Brain microvascular endothelial cell (primary cell): ENCODE measurements at places on chromosomes 16 and 17.

DNA sequence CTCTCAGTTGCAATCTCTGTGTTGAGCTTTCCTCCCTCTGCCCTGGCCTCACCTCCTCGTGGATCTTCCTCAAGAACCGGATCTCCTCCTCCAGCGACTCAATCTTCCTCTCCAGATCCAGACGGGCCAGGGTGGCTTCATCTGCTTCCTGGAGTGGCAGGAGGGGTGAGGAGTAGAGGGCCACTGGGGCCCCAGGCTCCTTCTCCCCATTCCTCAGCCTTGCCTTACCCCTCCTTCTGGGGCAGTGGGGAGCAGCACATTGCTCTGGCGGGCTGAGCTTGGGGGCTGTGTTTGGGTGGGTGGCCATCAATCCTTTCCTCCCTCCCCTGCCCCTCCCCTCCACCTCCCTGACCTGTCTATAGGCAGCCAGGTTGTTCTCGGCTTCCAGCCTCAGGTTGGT, 1.6 kb downstream of the GFAP start:
- no peak for DNase-seq

- no peak for DNase-seq
Observed at GRCh38 chr17:14580499-14580898, 279.6 kb downstream of the HS3ST3B1 start.

DNA sequence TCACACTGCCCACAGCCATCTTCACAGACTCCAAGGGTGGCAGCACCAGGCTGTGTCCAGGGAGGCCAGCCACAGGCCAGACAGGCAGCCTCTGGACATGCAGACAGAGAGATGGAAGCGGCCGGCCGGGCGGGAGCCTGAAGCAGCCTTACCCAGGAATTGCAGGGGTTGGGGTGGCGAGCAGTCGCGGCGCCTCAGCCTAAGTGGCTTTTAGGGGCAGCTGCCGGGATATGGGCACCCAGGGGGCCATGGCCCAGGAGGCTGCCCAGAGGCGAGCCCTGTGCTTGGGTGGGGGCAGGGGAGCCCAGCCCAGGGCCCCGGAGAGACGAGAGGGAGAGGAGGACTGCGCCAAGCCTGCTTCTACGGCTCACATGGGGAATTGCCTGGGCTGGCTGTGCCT, 1.5 kb upstream of the NHERF2 start:
- no peak for DNase-seq

DNA sequence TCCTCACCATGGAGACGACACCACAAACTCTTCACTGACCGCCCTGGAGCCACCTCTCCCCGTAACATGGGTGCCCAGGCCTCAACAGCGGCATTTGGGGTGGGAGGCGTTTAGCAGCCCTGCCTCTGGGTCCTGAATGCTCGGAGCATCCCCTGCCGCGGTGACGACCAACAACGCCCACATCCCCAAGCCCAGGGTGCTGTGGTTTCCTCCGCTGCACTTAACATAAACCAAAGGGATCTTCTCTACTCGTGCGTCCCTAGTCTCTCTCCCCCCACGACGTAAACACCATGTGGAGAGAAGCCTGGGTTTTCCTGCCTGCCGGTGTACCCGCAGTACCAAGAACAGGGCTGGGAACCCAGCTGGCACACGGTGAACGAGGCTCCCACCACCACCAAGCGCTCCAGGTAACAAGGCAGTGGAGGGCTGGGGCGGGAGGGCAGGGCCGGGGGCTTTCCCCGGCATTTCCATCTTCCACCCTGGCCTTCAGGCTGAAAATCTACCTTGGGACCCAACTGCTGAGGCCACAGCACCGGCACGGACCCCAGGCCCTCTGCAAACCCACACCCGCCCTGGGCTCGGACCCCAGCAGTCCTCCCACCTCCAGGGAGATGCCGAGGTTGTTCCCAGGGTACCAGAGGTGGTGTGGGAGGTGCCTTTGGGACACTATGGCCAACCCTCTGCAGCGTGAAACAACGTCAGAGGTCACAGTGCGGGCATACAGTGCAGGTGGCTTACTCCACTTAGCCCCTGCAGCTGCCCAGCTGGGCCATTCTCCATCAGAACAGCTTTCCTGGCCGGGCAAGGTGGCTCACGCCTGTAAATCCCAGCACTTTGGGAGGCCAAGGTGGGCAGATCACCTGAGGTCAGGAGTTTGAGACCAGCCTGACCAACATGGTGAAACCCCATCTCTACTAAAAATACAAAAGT, 54.3 kb downstream of the TIMM22 start:
- no peak for DNase-seq

- no peak for DNase-seq
Observed at GRCh38 chr17:72702136-72702735, 390.3 kb downstream of the SLC39A11 start.
